ENCODE measurements at places on chromosomes 2 and 18. TPM values are rescaled to one million over a fixed set of nuclear protein-coding genes. Genes with fewer than 3 reads are reported as not detected.

- DNase-seq, result no peak
- peaks cover 16% of the 10 kb centered on the region for H3K4me1 ChIP-seq
- no peak overlapping the region for H3K27ac ChIP-seq
- H3K4me3 ChIP-seq, result no peak overlapping the region
- no peaks in the 10 kb centered on the region for H3K36me3 ChIP-seq
Measured at GRCh38 chr2:120267348-120267747, 14.7 kb downstream of the RALB start.

DNA sequence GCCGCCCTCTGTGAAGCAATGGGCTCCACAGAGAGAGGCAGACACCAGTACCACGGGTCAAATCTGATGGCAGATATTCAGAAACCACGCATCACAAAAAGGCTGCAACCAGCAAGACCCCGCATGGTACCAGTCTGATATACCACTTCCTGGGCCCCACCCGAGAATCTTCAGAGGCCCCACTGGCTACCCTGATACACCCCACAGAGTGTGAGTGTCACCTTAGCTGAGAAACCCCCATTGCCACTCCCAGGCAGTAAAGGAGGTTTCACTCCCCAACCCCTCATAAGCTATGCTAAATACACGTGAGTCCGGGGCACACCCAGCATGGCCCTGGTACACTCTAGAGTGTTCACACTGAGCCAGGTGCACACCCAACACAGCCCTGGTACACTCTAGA is 160.0 kb downstream of the EIPR1 start:
- DNase-seq, result no peak
- H3K27ac ChIP-seq, result no peak overlapping the region
- H3K4me1 ChIP-seq, result no peaks in the 10 kb centered on the region
- H3K4me3 ChIP-seq, result no peak overlapping the region

GRCh38 chr18:3528231-3528630 is 78.3 kb downstream of the TGIF1 start:
- no peaks in the 10 kb centered on the region for H3K27me3 ChIP-seq
- no peak overlapping the region for H3K27ac ChIP-seq
- H3K4me3 ChIP-seq, result no peak overlapping the region
- no peaks in the 10 kb centered on the region for H3K4me1 ChIP-seq
- no peak for DNase-seq

GRCh38 chr2:61356261-61356957 is 114.5 kb downstream of the USP34 start:
- no peaks in the 10 kb centered on the region for H3K27me3 ChIP-seq
- DNase-seq, result no peak
- H3K4me1 ChIP-seq, result no peaks in the 10 kb centered on the region
- no peak overlapping the region for H3K27ac ChIP-seq
- H3K36me3 ChIP-seq, result no peaks in the 10 kb centered on the region
- no peak overlapping the region for H3K4me3 ChIP-seq

DNA sequence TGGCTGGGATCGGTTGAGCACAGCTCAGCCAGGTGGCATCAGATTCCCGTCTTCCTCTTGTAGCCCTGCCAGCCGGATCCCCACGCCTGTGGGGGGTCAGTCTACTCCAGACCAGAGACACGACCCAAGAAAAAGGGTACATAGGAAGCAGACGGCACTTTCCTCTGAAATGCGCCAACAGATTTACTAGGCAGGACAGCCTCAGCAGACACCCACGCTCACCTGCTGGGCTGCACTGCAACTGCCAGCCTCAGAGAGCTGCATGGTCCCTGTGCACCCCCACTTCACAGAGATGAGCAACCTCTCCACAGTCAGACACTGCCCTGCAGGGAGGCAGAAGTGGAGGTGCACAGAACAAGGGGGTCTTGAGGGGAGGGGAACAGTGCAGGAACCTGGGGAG is 75.7 kb upstream of the OTOS start:
- DNase-seq, result no peak
- no peaks in the 10 kb centered on the region for H3K4me1 ChIP-seq
- no peaks in the 10 kb centered on the region for H3K27me3 ChIP-seq
- H3K4me3 ChIP-seq, result no peak overlapping the region
- no peak overlapping the region for H3K27ac ChIP-seq
- H3K36me3 ChIP-seq, result no peaks in the 10 kb centered on the region

DNA sequence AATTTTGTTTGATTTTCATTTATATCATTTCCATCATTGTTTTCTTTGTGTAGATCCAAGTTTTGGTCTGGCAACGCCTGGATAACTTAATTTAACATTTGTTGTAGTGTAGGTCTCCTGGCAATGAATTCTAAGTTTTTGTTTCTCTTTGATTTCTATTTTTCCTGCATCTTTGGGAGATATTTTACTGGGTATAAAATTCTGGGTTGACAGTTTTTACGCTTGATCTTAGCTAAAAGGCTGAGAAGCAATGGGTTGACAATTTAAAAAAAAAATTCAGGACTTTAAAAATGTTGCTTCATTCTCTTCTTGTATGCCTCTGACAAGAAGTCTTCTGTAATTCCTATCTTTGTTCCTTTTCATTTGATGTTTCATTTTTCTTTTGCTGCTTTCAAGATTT is 8.6 kb downstream of the LYPD6B start:
- H3K27ac ChIP-seq, result no peak overlapping the region
- no peak for DNase-seq
- H3K4me1 ChIP-seq, result no peaks in the 10 kb centered on the region
- no peaks in the 10 kb centered on the region for H3K36me3 ChIP-seq

GRCh38 chr18:34744569-34744968 is 34.5 kb downstream of the DTNA start:
- no peaks in the 10 kb centered on the region for H3K27me3 ChIP-seq
- H3K4me1 ChIP-seq, result no peaks in the 10 kb centered on the region
- no peak for DNase-seq
- H3K27ac ChIP-seq, result no peak overlapping the region
- no peak overlapping the region for H3K4me3 ChIP-seq
- no peaks in the 10 kb centered on the region for H3K36me3 ChIP-seq

DNA sequence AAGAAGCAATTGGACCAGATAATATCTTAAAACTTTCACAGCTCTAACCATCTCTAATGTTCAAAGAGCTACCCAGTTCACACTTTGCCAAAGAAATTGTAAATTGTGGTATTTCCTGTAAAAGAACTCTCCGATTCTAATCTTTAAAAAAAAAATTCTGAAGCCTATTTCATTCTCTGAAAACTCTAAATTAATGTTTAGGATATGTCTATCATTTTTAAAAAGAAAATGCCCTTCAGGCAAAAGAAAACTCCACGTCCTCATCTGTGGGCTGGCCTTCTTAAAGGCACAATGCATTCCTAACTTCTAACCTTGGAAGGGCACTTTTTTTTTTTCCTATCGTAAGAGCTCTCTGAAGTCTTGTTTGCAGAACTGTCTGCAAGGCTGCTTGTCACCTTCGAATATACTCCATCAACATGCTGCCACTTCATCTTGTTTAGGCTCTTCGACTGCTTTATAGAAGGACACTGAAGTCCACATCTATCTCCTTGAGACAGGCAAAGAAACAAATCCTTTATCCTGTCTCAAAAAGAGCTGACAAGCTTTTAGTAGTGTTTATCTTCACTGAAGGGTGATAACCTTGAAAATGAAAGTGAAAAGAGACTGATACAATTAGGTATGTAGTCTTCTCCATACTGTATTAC is 124.3 kb upstream of the SLC39A10 start:
- H3K27me3 ChIP-seq, result no peaks in the 10 kb centered on the region
- no peak overlapping the region for H3K4me3 ChIP-seq
- no peak overlapping the region for H3K27ac ChIP-seq
- peaks cover 6% of the 10 kb centered on the region for H3K4me1 ChIP-seq

DNA sequence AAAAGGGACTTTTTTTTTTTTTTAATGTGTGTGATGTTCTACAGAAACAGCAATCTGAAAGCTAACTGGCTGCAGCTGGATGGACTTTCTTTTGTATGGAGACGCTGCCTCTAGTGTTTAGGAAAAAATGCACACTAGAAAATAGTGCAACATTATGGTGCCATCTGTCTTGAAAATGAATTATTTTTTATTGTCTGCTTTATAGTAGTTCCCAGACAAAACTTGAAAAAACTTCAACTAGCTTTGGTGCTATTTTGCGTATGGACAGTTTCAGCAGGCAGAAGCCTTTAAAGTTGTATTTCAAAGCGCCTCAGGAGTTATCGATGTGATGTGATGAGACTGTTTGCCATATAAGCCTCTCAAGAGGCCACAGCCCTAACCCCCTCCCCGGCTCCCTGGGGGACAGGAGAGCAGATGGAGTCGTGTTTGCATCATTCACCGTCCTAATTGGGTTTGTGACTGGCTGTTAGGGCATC is 86.9 kb downstream of the LTBP1 start:
- no peak for DNase-seq
- H3K4me1 ChIP-seq, result no peaks in the 10 kb centered on the region
- H3K4me3 ChIP-seq, result no peak overlapping the region
- no peaks in the 10 kb centered on the region for H3K27me3 ChIP-seq
- no peaks in the 10 kb centered on the region for H3K36me3 ChIP-seq

DNA sequence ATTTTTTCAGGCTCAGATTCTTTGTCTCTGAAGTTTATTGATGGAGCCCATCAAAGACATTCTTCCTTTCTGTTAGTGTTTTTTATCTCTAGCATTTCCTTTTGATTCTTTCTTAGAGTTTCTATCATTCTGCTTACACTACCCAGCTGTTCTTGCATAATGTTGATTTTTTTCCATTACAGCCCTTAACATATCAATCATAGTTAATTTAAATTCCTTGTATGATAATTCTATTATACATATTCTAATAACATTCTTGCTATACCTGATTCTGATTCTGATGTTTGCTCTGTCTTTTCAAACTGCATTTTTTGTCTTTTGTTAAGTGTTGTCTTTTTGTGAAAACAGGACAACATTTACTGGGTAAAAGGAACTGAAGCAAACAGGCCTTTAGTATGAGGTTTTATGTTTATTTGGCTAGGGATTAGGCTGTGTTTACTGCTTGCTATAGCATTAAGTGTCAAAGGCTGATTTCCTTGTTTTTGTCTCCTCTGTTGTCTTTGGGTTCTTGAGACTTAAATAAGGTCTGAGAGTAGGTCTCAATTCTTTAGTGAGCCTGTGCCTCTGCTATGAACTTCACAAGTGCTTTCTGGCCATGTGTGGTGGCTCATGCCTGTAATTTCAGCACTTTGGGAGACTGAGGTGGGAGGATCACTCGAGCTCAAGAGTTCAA is 8.0 kb upstream of the STAM2 start:
- H3K36me3 ChIP-seq, result no peaks in the 10 kb centered on the region
- H3K4me3 ChIP-seq, result no peak overlapping the region
- H3K27me3 ChIP-seq, result no peaks in the 10 kb centered on the region

- no peaks in the 10 kb centered on the region for H3K4me1 ChIP-seq
- no peaks in the 10 kb centered on the region for H3K36me3 ChIP-seq
- H3K27ac ChIP-seq, result no peak overlapping the region
- H3K27me3 ChIP-seq, result no peaks in the 10 kb centered on the region
- no peak for DNase-seq
- H3K4me3 ChIP-seq, result no peak overlapping the region
Measured at GRCh38 chr2:219699440-219699821, 72.0 kb downstream of the SLC4A3 start.

The CTAGE1 gene
- not detected for total RNA-seq

The CPS1 gene
- total RNA-seq, result 0.78 TPM

The EFEMP1 gene
- total RNA-seq, result 32.2 TPM

Data from pancreas (tissue), 10 donors.